ENCODE measurements at places on chromosomes 11 and 22. TPM values are rescaled to one million over a fixed set of nuclear protein-coding genes. Genes with fewer than 3 reads are reported as not detected.

The MAML2 gene
- total RNA-seq: 16.7 TPM

The THRSP gene
- not detected for total RNA-seq

The CALCA gene
- not detected for total RNA-seq

The ACTN3 gene
- total RNA-seq: under 0.01 TPM

The FZD4 gene
- total RNA-seq: 2.4 TPM

The FREY1 gene
- total RNA-seq: not detected

The MYOD1 gene
- not detected for total RNA-seq

The CXCR5 gene
- not detected for total RNA-seq

The TTC12 gene
- 6.4 TPM for total RNA-seq

The VPREB1 gene
- total RNA-seq: not detected

The SLN gene
- 0.16 TPM for total RNA-seq

The MAPK8IP2 gene
- 1.0 TPM for total RNA-seq

The CD81 gene
- total RNA-seq: 398 TPM

The CD6 gene
- 0.33 TPM for total RNA-seq

The SLC5A4 gene
- total RNA-seq: not detected

The FDXACB1 gene
- total RNA-seq: 3.0 TPM

The SEPTIN3 gene
- 0.38 TPM for total RNA-seq

The CRACR2B gene
- 20.4 TPM for total RNA-seq

The SLC7A4 gene
- not detected for total RNA-seq

The OVOL1 gene
- total RNA-seq: not detected

The CFAP68 gene
- 41.7 TPM for total RNA-seq

The CNGA4 gene
- total RNA-seq: under 0.01 TPM

The CENPM gene
- 7.1 TPM for total RNA-seq

The IGHMBP2 gene
- total RNA-seq: 12.2 TPM

The SLC25A17 gene
- 23.3 TPM for total RNA-seq

The MS4A15 gene
- not detected for total RNA-seq

The PHOX2A gene
- total RNA-seq: 0.13 TPM

The FGF3 gene
- total RNA-seq: not detected

The OR5D13 gene
- total RNA-seq: not detected

The HEPHL1 gene
- not detected for total RNA-seq

The NCR3LG1 gene
- 3.3 TPM for total RNA-seq

The HTR3B gene
- total RNA-seq: not detected

The GSTT2 gene
- 0.98 TPM for total RNA-seq

The MIAT gene
- 2.3 TPM for total RNA-seq

The SLC22A6 gene
- not detected for total RNA-seq

The GRM5 gene
- total RNA-seq: 0.13 TPM

The GAL3ST1 gene
- total RNA-seq: 5.7 TPM

The CTSW gene
- 0.81 TPM for total RNA-seq

The BLID gene
- total RNA-seq: 0.16 TPM

The HBG2 gene
- not detected for total RNA-seq

The DBX1 gene
- total RNA-seq: not detected

The PRG3 gene
- total RNA-seq: not detected

The C11orf97 gene
- not detected for total RNA-seq

The SLC37A2 gene
- 0.98 TPM for total RNA-seq

The NPAS4 gene
- total RNA-seq: 0.13 TPM

The TMEM109 gene
- 71.0 TPM for total RNA-seq

The ANO3 gene
- total RNA-seq: 0.13 TPM

The C1QTNF4 gene
- 1.1 TPM for total RNA-seq

The OR51I1 gene
- total RNA-seq: not detected

The A4GALT gene
- total RNA-seq: 53.4 TPM
